NCI-H774 (cell line): ENCODE measurements at places on chromosomes 7 and 10.

DNA sequence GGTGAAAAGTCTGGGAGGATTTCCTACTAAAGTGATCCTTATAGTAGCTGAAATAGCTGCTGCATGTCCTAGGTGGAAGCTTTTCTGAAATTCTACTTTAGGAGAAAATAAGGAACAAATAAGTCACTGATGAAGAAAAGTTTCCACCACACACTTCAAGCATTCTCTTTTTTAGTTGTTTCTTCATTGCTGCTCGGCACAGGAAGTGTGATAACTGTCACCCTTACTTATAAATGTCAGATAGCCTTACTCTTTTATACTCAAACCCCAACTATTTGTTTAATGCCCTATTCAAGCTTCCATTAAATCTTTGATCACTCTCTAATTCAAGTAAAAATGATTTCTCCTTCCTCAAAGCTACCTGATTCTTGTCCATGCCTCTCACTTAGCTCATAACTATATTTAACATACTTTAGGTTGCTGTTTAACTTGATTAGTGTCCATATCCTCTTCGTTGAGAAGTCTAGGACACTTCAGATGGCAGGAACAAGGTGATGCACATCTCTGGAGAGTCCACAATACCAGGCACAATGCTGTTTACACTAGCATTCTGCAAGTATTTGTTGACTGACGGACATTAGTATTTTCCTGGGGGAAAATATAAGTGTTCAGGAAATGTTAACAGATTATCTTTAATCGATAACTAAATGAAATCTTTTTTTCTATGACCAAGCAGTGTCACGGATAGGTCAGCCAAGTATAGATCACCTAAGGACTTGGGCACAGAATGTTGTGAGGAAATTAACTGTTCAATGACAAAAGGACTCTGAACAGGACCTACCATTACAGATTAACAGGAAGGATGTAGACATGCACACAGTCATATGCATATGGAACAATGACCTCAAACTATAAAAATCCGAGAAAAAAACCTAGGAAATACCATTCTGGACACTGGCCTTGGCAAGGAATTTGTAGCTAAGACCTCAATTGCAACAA is 67.4 kb downstream of the ZNF438 start:
- no peak for DNase-seq

- no peak for DNase-seq
These were observed 4.4 kb upstream of the SEPHS1 start for GRCh38 chr10:13352519-13352918.

- no peak for DNase-seq
These were observed 102.7 kb downstream of the CUBN start for GRCh38 chr10:17026686-17027485.

DNA sequence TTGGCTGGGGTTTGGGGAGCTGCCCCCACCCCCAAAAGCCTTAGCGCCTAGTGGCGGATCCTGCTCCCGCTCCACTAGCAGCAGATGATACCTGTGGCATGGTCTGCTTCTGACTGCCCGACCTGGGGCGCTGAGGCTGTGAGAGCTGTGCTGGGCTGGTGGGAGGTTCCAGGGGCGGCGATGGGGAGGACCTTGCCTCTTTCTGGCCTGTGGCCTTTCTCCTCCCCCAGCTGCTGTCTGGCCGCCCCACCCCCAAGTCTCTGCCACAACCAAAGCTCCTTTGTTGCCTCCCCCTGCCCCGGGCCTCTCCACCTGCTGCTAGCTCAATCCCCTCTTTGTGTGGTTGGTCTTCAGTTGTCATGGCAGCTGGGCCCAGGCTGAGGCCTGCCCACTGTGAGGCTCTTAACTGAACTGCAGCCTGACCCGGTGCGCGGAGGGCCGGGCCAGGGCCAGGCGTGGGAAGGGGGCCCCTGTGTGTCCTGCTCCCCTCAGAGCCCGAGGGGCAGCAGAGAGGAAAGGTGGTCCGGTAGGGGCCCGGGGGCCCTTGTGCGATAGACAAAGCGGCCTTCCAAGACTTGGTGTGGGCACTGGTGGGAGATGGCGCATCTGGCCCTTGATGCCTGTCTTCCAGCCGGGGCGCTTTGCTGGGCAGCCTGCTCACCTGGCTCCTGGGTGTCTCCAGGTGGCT is 4.7 kb downstream of the ZNF775 start:
- peak; percentile 95 for DNase-seq
